ENCODE measurements at places on chromosomes 12 and 14. TPM values are rescaled to one million over a fixed set of nuclear protein-coding genes. Genes with fewer than 3 reads are reported as not detected.

GRCh38 chr14:64998455-64998931 is 11.8 kb downstream of the FNTB start:
- DNase-seq: no peak

DNA sequence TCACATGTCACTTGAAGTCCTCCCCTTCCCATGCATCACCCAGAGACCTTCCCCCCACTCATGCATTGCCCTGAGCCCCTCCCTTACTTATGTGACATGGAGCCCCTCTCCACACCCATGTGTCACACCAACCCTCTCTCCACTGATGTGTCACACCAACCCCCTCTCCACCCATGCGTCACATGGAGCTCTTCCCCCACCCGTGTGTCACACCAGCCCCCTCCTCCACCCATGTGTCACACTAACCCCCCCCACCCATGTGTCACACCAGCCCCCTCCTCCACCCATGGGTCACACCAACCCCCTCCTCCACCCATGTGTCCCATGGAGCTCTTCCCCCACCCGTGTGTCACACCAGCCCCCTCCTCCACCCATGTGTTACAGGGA is 30.4 kb downstream of the RTL1 start:
- no peak for DNase-seq

GRCh38 chr12:125023065-125023464 is 29.6 kb downstream of the BRI3BP start:
- no peak for DNase-seq

DNA sequence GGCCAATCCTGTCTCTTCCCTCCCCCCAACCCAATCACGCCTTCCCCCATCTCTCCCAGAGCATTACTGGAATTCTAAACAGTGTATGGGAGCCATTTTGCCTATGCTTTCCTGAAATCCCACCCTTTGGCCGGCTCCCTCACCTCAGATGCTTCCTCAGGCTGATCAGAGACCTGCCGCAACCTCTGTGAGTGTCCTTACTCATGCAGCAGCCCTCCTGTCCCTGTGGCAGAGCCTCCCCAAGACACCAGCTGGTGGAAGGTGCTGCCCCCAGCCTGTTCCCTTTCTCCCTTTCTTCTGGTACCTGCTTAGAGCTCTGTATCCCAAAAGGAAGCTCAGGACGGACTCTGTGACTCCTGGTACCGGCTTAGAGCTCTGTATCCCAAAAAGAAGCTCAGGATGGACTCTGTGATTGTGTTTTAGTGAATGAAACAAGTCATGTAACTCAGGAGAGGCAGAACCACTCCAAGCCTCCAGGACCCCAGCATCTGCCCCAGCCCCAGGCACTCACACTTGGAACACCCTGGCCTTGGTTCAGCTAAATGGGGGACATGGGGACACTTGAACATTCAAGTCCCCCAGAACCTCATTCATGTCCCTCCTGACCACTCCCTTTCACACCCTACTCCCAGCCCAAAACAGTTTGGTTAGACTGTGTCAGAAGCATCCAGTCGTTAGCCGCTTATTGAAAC is 29.3 kb upstream of the RIN3 start:
- no peak for DNase-seq

GRCh38 chr12:3726456-3726855 is 26.5 kb downstream of the CRACR2A start:
- no peak for DNase-seq

DNA sequence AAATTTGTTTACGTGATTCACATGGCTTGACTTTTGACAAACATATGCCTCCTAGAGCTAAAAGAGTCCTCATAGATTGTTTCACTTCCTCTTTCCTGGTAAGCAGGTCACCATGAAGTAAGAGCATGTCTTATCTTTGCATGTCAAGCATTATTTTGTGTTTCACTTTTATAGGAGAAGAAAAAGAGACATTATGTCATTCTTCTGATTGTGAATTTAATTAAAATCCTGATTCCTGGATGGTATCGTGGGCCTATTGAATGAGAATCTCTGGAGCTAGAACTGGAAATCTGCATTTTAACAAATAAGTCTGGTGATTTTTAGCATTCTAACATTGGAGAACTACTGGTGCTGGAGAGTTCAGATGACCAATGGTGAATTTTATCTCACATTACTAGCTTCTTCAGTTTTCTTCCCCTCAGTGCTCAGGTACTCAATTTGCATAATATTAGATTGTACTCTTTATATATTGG is 218.6 kb upstream of the ATP2B1 start:
- DNase-seq: no peak

GRCh38 chr12:88816201-88816600 is 235.9 kb upstream of the KITLG start:
- DNase-seq: no peak

The DPPA3 gene
- not detected for total RNA-seq

- DNase-seq: no peak
These were observed 127.8 kb downstream of the TSPAN9 start for GRCh38 chr12:3204730-3205531.

The PRH2 gene
- not detected for total RNA-seq

DNA sequence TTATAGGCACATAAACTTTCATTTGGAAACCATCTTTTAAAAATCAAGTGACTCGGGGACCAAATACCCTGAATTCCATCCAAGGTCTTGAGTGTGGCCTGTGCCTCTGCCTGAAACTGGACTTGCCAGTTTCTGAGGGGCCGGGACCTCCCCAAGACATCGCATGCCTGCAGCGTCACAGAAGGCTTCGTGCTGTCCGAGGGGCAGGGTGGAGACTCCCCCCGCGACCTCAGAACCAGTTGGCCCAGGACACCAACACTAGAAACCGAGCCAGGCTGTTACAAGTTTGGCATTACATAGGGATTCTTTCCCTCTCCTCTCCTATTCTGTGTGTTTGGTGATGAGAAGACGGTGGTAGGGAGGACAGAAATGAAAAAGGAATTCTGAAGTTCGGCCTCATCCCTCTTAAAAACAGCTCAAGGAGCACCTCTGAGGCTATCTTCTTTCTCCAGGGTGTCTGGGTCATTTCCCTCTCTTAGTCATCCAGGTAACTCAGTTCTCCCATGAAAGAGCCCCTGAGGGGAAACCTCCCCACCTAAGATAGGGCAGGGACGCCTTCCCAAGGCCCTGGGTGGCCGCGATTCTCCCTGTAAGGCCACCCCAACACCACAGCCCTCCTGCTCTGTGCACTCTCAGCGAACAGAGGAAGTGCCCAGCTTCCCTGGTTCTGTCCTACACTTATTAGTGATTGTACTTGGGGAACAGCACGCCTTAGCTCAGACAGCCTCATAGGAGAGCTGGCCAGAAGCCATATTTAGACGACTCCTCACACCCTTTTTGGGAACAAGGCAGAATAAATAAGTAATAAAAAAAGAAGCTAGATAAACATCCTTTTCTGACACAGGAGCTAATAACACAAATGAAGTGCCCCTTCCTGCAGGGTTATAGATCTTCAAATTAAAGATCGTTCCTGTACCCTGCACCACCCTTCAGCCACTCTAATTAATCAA is 93.8 kb downstream of the BCL11B start:
- no peak for DNase-seq

The IGF1 gene
- 16.1 TPM for total RNA-seq
